ENCODE measurements at places on chromosomes 7 and 10. TPM values are rescaled to one million over a fixed set of nuclear protein-coding genes. Genes with fewer than 3 reads are reported as not detected.

Gene ANKRD26
- 4.6 TPM for total RNA-seq

Gene KCNH2
- total RNA-seq = 8.7 TPM

Gene ZNF853
- under 0.01 TPM for total RNA-seq

Gene CD36
- total RNA-seq = not detected

Gene SDK1
- total RNA-seq = 2.0 TPM

Gene RET
- 0.29 TPM for total RNA-seq

Gene PROSER2
- total RNA-seq = 4.3 TPM

Gene ALOX5
- not detected for total RNA-seq

All from myometrial cell (primary cell).